T follicular helper cell (primary cell): ENCODE measurements at places on chromosomes 7 and 10.

GRCh38 chr10:7038416-7038815 lies 372.4 kb downstream of the SFMBT2 start:
- no peak for DNase-seq

GRCh38 chr10:28177944-28178637 lies 124.8 kb downstream of the MPP7 start:
- DNase-seq = no peak

- no peak for DNase-seq
Measured at GRCh38 chr7:8362723-8363369, 70.6 kb upstream of the NXPH1 start.

DNA sequence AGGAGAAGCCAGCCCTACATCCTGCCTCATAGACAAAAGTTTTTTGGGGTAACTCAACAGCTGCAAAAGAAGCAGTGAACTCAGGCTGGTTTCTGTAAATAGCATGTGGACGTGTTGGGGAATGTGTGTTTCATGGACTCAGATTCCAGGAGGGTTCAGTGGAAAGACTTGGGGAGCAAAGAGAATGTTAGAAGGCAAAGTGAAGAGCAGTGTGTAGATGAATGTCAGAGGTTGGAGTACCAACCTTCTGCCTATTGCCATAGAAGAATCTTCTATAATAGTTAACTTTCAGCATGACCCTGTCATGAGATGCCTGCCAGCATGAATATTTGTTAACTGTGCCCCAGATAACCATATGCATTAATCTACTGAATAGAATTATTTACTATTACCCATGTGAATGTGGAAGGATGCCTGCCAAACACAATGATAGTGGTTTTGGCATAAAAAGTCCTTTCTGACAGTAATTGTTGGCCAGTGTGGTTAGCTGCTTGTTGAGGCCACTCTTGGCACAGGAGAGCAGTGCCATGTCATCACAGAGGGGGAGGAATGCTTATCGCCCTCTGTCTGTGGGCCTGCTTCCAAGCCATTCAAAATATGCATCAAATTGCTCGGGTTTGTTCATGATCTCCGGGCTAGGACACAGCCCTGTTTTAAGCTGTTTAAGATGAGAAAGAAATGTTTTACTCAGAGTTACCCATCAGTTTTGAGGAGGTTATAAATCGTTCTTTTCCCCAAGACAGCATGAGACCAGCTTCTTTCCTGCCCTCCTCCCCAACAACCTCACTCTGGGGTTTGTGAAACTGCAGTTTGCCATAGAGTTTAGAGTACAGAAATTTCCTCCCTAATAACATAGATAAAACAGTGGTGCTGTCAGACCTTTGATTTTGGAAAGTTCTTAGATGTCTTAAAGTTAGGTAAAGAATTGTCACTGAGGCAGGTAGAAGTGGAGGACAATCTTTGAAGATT lies 165.3 kb downstream of the WNT2 start:
- no peak for DNase-seq

- no peak for DNase-seq
Measured at GRCh38 chr10:110794808-110795207, 76.9 kb upstream of the PDCD4 start.

GRCh38 chr10:132418527-132419416 lies 21.8 kb downstream of the PWWP2B start:
- DNase-seq = no peak

DNA sequence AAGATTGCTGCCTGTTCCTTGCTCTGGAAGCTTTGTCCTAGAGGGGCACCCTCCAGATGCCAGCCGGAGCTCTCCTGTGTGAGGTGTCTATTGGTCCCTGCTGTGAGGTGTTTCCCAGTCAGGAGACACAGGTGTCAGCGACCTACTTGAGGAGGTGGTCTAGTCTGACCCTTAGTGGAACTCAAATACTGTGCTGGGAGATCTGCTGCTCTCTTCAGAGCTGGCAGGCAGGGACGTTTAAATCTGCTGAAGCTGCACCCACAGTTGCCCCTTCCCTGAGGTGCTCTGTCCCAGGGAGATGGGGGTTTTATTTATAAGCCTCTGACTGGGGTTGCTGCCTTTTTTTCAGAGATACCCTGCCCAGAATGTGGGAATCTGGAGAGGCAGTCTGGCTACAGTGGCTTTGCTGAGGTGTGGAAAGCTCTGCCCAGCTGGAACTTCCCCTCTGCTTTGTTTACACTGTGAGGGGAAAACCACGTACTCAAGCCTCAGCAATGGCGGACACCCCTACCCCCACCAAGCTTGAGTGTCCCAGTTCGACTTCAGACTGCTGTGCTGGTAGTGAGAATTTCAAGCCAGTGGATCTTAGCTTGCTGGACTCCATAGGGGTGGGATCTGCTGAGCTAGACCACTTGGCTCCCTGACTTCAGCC lies 119.2 kb downstream of the PPP1R9A start:
- no peak for DNase-seq

GRCh38 chr10:7797582-7797981 lies 9.6 kb downstream of the ATP5F1C start:
- no peak for DNase-seq

DNA sequence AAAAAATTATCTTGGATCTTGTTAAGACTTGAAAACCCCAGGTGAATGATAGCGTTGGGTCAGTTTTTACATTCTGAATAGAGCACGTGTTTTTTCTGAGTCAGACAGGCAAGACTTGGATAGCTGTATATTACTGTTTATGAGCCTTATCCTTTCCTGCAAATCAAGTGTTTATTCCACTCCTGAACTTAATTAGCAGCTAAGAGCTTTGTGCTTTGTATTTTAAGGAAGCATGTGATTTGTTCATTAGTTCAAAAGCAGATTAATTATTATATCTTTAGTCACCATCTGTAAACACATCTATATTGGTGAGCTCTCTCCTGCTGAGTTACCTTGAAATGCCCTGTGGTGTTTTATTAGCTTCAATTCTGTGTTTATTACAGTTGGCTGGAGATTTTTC lies 98.6 kb upstream of the PRPS1L1 start:
- no peak for DNase-seq

DNA sequence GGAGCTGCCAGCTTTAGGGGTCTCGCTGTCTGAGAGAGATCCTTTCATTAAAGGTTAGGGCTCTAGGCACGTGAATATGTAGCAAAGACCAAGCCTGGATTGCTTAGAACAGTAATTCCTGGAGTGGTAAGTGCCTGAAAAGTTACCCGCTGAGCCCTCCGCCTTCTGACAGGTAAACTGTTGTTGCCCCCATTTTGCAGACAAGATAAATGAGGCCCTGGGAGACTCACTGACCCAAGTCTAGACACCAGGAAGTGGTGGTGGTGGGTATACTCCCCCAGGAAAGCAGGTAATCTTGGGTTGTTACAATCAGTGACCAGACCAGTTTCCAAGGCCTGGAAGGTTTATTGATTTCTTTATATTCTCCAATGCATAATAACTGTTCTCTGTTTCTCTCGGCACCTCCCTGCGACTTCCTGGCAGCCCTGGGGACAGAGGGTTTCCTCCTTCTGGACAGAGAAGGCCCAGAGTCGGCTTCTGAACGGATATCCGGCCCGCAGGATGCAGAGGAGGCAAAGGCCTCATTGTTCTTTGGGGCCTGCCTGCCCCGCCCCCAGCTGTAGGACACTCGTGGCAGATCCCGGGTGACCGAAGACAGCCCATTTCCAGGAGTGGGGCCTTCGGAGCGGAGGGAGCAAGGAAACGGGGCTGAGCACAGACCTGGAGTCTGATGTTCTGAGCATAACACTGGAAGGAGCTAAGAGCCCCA lies 1.3 kb upstream of the GRK5 start:
- DNase-seq = no peak

DNA sequence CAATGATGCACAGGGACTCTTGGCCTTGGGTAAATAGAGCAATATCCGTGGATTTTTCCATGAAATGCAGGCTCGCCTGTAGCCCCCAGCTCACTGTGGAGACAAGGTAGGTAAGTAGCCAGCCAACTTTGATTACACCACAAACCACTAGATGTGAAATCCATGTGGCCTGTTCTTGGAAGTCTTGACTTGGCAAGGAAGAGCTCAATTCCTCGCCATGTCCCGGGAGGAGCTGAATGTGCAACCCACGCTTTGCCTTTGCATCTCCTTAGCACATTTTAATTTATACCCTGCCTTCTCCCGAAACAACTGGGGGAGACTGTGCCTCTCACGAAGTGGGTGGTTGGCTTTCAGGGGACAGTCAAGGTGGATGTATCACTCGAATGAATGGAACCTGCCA lies 347.7 kb upstream of the MKI67 start:
- DNase-seq = no peak

- DNase-seq = no peak
Measured at GRCh38 chr10:124708922-124709520, 35.2 kb downstream of the FAM53B start.
